Bone marrow (tissue), 2 donors: ENCODE measurements at places on chromosomes 5 and 9.
A peak's percentile ranks its signal among the peaks of the same experiment; 100 is the strongest.

DNA sequence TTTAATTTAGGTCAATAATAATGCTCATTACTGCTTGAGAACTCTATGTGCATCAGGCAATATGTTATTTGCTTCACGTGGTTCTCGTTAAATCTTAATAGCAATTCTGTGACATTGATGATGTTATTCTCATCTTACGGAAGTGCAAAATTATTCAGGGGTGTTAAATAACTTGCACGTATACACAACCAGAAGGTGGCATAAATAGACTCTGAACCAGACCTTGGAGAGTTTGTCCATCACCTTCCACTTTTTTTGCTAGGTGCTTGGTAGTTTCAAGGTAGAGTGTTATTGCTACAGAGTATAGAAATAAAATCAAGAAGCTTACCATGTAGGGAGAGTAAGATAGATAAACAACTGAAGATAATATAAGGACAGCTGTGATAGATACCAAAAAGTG lies 23.6 kb upstream of the TNFAIP8 start:
- DNase-seq, result no peak

GRCh38 chr5:173457482-173457881 lies 129.3 kb upstream of the STC2 start:
- no peak for DNase-seq

DNA sequence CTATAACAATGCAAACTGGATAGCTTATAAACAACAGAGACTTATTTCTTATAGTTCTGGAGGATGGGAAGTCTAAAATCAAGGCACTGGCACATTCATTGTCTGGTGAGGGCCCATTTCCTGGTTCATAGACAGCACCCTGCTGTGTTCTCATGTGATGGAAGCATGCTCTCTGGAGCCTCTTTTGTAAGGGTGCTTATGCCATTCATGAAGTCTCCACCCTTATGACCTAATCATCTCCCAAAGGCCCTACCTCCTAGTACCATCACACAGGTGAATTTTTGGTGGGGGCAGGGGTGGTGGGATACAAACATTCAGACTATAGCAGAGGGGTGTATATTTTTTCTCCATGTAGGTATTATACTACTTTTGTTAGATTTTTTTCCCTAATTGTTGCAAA lies 92.4 kb downstream of the UNC13B start:
- no peak for DNase-seq

- no peak for DNase-seq
These were observed 170.0 kb upstream of the DAPK1 start for GRCh38 chr9:87327575-87328125.

DNA sequence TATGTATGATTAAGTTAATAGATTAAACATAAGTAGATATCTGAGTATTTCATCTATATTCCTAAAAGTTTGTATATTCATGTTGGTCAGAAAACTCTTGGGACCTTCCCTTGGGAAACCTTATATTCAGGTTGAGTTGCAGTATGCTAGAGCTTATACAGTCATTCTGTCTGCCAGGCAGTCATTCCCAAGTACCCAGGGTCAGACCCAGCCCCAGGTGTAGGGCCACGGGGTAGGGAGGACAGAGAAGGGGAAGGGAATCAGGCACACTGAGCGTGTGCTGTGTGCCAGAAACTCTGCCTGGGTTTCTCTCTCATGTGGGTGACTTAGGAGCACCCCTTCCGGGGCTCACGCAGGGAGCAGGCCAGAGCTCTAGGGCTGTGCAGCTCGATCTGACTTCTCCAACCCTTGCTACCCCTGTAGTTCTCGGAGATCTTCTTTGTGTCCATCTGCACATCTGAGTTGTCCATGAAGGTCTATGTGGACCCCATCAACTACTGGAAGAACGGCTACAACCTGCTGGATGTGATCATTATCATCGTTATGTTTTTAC lies 28.2 kb downstream of the CATSPER3 start:
- no peak for DNase-seq

- DNase-seq, result no peak
These were observed 44.3 kb downstream of the SMARCA2 start for GRCh38 chr9:2059274-2059929.

DNA sequence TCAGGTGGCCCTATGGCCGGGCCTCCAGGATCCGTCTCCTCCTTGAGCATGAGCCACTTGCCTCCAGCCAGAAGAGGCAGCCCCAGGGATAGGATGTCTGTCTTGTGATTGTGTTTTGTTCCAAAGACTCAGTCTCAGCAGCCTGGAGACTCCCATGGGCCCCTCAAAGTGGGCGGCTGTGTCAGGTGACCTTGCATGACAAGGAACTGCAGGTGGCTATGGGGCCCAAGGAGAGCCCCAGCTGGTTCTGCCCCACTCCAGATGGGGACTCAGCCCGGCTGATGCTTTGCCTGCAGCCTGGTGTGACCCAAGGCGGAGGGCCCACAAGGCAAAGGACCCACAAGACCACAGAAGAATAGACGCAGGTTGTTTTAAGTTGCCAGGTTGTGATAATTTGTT lies 284.3 kb upstream of the IRX4 start:
- no peak for DNase-seq

- no peak for DNase-seq
These were observed 176.2 kb downstream of the SEC61B start for GRCh38 chr9:99398241-99398640.

GRCh38 chr5:67377631-67378030 lies 181.0 kb upstream of the CD180 start:
- DNase-seq, result no peak

DNA sequence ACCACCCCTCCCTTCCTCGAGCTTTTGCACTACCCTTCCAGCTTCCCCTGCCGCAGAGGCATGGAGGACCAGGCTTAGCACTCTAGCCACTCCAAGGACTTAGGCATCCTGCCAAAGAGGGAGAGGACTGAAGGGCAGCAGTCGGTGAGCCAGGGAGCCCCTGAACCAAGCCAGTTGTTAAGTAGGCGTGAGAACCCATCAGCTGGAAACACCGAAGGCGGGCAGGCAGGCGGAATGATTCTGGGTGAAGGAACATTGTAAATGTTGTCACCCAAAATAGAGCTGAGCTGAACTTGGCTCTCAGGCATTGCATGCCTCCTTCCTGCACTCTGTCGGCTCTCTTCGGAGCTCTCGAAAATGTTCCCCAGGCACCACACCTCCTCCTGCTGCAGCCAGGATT lies 42.8 kb downstream of the NRG2 start:
- no peak for DNase-seq

DNA sequence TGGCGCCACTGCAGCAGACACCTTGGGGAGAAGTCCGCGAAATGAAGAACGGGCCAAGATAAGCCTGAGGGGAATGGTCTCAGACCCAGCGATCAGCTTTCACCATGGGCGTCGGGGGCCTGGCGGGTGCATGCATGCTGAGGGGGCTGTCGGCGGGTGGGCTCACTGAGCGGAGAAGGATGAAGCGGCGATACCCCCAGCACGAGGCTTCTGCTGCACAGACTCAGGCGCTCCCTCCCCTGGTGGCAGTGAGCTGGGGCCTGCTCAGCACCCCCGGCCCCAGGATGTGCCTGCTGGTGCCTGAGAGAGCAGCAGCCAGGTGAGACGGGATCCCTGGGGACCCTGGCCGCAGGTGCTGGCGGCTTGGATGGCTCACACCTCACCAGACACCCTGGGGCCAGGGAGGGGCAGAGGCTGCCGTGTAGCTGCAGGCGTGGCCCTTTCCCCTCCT lies 31.2 kb downstream of the CEP72 start:
- DNase-seq, result no peak

DNA sequence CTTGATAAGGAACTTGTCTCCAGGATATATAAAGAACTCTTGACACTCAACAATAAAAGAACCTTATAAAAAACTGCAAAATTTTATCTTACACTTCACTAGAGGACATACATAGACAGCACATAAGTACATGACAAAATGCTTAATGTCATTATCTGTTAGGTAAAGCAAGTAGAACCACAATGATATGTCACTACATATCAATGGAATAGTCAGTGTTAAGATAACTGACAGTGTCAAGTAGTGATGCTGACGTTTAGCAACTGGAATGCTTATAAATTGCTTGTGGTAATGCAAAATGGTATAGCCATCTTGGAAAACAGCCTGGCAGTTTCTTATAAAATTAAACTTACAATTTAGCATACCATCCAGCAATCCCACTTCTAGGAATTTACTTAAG lies 314.1 kb downstream of the KDM4C start:
- DNase-seq, result no peak

- DNase-seq, result no peak
These were observed 264.6 kb downstream of the TMEM167A start for GRCh38 chr5:82812575-82812974.

DNA sequence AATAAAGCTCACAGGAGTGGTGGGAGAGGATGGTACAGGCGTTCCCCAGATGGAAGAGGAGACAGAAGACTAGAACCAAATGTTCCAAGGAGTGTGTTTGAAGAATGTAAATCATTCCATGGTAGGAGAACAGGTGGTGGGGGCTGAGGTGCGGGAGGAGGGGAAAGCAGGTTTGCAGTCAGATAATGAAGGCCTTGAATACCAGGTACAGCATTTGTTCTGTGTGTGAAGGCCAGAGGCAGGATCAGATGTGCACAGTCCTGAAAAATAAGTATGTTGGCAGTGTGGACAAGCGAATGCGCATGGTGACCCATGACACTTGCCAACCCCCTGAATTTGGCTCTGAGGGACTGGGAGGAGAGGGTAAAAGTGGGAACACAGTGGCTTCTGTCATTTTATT lies 59.9 kb upstream of the ALDH1B1 start:
- no peak for DNase-seq

GRCh38 chr5:167063788-167064187 lies 1227.7 kb upstream of the WWC1 start:
- DNase-seq, result no peak

- DNase-seq, result no peak
These were observed 238.6 kb downstream of the ELAVL2 start for GRCh38 chr9:23587433-23587832.

DNA sequence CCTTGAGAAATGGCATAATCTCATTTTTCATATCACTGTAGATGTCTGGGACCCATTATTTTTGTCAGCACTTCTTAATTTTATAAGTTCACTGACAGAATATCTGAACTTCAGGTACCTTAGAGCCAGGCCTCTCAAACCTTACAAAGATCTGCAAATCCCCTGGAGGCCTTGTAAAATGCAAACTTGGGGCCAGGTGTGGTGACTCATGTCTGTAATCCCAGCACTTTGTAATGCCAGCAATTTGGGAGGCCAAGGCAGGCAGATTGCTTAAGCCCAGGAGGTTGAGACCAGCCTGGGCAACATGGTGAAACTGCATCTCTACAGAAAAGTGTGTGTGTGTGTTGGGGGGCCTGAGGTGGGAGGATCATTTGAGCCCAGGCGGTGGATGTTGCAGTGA lies 30.8 kb downstream of the RASGRF2 start:
- no peak for DNase-seq

DNA sequence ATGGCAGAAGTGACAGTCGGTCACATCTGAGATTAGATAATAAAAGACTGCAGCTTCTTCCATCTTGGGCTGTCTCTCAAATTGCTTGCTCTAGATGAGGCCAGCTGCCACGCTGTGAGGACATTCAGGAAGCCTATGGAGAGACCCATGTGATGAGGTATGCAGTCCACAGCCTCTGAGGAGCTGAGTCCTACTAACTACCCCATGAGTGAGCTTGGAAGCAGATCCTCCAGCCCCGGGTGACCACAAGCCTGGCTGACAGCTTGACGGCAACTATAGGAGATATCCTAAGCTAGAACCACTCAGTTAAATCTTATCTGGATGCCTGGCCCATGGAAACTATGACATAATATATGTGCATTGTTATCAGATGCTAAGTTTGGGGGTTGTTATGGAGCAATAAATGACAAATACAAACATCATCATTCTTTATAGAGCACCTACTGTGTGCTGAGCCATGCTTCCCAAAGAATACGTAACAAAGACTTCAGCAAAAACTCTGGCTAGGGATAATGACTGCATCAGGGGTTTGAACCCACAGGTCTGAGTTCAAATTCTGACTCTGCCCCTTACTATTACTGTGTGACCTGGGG lies 26.7 kb downstream of the KCNV2 start:
- no peak for DNase-seq

DNA sequence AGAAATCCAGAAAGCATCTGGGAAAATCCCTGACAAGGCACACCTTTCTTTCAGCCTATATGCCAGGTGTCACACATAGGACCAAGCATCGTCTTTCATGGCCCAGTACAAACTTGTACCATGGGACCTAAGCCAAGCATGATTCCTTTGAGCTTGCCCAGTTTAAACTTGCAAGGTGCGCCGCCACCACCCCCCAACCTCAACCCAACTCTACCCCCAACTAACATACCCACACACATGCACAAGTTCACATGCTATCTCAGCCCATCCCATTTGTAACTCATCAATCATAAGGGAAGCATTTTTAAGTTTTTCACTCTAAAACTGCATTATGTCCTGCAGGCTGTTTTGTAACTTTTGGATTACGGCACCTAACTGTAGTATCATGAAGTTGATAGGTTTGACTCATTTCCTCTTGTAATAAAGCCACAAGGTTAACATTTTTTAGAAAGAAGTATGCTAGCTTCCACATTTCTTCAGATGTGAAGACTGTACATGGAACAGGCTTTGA lies 145.9 kb upstream of the FST start:
- DNase-seq, result no peak

- DNase-seq, result peak; percentile 52
These were observed 55.4 kb downstream of the HINT1 start for GRCh38 chr5:131109540-131110255.

GRCh38 chr5:123220621-123221146 lies 131.6 kb downstream of the PRDM6 start:
- DNase-seq, result no peak

- DNase-seq, result no peak
These were observed 27.1 kb downstream of the GRAMD2B start for GRCh38 chr5:126450346-126450745.

- no peak for DNase-seq
These were observed 51.9 kb upstream of the NEK6 start for GRCh38 chr9:124205686-124206352.

GRCh38 chr9:75852746-75853145 lies 37.7 kb upstream of the PCSK5 start:
- DNase-seq, result no peak

DNA sequence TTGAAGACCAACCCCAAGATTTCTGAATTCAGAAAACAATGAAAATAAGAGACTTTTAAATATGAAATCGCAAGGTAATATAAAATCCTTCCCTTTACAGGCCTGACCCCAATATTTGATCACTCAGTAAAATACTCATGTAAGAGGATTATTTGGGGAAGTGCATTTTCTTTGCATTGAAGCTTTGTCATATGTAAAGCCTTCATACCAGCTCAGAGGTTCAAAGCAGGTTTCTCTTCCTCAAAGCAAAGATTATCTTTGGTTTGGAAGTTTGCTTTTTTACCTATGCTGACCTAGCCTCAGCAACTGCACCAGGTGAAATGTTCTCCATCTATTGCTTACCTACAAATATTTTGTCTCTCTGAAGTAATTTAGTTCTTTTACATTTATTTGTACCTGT lies 106.5 kb upstream of the PARP8 start:
- no peak for DNase-seq

- peak; percentile 48 for DNase-seq
These were observed 13.1 kb upstream of the DCAF12 start for GRCh38 chr9:34139477-34140146.

DNA sequence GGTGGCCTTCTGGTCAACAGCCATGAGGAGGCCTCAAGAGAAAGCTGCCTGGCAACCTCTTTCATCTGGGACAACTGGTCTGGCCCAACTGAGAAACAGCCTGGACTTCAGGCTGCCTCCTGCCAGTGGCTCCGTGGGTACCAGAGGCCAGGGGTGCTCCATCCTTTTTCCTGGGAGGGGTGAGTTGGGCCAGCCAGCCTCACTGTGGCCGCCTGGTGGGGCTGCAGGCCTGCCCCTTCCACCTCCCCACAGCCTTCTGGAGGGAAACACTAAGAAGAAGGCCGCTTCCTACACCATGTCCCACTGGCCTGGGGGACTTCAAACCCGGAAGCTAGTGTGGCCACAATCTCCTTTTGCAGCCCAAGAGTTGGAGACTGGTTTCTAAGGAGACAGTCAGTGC lies 13.8 kb upstream of the NKD2 start:
- no peak for DNase-seq
